ENCODE measurements at places on chromosomes 7 and 10.

GRCh38 chr7:100689230-100690135, 4.6 kb downstream of the GIGYF1 start:
- no peak for DNase-seq

DNA sequence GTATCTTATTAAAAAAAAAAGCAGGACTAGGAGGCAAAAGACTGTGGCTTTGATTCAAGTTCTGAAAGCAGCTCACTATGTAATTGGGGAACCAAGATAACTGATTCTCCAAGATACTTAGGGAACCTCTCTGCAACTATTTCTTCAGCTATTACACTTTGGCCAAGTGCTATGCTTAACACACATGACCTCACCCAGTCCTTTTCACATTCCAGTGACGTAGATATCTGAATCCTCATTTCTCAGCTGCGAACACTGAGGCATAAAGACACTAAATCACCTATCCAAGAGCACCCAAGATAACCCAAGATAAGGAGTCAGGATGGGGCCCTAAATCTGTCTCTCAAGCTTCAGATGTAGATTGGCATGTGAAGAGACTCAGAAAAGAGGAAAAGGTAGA, 133.6 kb downstream of the GLI3 start:
- DNase-seq: no peak

DNA sequence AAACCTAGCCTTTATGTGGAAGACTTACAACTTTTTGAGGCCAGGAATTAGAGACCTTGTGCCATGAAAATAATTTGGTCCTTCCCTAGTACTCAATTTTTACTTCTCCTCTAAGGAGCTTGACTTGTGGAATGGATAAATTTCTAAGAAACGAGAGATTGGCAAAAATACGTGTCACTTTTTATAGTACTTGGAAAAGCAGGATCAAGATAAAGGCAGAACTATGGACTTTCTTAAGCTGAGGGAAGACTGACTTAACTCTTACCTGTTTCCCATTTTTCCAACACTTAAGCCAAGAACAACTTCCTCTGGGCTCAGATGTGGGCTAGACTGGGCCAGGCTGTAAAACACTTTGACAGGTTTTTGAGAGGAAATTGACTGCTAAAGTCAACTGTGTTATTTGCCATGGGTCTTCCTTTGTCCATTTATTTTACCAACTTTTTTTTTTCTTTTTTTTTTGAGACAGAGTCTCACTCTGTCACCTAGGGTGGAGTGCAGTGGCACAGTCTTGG, 2.0 kb upstream of the WBP1L start:
- no peak for DNase-seq

GRCh38 chr7:34430456-34430855, 227.6 kb upstream of the NPSR1 start:
- DNase-seq: no peak

- no peak for DNase-seq
Observed at GRCh38 chr7:16026253-16027020, 340.0 kb upstream of the MEOX2 start.

DNA sequence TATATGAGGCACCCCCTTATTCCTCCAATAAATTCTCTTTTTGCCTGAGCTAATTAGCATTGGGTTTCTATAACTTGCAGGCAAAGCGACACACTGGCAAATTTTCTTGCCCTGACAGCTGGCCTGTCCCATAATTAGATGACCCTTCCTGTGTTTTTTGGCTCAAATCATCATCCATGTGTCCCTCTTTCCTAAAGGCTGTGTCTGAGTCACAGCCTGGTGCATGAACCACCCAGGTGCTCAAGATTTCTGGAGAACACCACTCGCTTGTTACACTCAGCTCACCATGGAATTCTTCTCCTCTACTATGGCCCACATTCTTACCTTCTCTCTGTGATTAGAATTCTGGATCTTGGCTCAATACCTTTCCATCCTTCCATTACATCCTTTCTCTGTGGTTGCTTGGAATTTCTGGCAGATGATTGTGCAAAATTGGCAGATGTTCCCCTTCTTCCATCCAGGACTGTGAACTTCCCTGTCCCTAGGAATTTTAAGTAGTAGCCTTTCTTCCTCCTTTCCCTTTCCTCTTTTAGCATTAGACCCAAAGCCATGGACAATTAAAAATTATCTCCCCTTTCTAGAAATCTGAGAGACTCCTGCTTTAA, 116.0 kb upstream of the ANKRD1 start:
- no peak for DNase-seq

- no peak for DNase-seq
Observed at GRCh38 chr7:78607099-78607498, 808.5 kb downstream of the PHTF2 start.

GRCh38 chr10:128816726-128817125, 650.3 kb upstream of the MGMT start:
- DNase-seq: no peak

GRCh38 chr10:1516492-1517165, 220.7 kb downstream of the ADARB2 start:
- DNase-seq: no peak

DNA sequence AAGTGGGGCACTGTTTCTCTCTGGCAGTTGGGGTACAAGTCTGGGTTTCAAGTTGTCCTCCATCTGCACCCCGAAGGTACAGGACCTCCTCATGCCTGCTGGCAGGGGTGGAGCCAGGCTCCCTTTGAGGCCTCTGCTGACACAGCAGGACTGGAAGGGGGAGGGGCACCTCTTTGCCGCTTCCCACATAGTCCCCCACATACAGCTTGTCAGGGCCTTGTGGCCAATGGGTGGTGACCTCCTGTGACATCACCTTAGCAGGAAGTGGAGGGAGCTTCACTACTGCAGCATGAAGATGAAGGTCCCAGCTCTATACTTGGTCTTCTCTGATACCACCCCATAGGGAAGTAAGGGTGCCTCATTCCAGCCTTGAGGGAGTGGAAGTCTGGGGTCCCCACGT, 167.8 kb downstream of the RAMP3 start:
- no peak for DNase-seq

DNA sequence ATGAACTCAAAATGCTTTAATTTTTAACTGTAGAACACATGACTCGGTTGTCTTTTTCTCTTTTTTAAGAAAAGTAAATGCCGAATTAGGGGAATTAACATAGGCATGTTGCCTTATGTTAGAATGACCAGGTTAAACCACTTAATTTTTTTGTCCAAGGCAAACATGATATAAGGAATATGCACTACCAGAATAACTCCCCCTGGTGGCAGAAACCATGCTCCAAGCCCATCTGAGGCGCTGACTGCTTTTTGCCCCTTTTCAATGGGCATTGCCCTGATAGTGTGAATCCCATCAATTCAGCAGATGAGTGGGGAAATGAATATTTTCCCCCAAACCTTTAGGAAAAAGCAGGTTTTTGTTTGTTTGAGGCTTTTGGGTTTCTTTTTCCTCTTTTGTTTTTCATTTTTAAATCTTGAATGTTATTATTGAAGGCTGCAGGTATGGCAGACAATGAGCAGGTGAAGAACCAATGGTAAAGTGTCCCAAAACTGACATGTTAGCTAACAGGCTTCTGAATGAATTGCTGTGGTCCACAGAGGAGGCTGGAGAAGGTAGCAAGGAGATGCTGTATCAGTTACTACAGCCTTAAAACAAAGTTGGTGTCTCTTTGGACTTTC, 284.3 kb downstream of the SORCS3 start:
- no peak for DNase-seq

GRCh38 chr10:60397792-60398191, 8.1 kb upstream of the ANK3 start:
- no peak for DNase-seq

DNA sequence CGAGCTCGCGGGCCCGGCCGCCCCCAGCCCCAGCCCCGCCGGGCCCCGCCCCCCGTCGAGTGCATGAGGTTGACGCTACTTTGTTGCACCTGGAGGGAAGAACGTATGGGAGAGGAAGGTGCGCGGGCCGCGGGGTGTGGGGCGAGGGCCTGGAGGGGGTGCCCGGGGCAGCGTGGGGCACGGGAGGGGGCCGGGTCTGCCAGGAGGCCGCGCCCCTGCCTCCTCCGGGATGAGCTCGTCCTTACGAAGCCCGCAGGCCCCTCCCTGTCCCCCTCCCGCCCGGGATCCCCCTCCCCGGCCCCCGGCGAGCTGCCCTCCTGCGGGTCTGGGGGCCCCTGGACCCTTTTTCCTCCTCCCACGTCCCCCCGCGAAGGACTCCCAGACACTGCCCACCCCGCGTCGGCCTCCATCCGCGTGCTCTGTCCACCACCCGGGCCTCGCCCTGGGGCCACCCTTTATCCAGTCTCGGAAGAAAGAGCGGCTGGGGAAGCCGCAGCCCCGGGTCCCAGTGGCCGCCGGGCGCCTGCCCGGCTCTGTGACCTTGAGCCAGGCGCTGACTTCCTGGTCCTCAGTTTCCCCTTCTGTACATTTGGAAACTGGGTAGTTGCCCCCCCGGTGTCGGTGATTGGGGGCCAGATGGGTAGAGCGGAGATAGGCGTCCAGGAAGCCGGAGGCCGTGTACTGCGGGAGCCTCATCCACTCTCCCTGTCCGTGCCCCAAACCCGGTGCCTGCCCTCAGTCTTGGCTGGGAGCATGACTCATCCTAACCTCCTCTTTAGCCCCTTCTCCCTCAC, 521 bp downstream of the LIMK1 start:
- DNase-seq: no peak

Data from esophagus squamous epithelium (tissue), 5 donors.